ENCODE measurements at places on chromosomes 7 and 10. TPM values are rescaled to one million over a fixed set of nuclear protein-coding genes. Genes with fewer than 3 reads are reported as not detected.

The PRKG1 gene
- 76.2 TPM for total RNA-seq

The TNS3 gene
- total RNA-seq = 78.4 TPM

The ZRANB1 gene
- 13.8 TPM for total RNA-seq

The PITX3 gene
- total RNA-seq = not detected

The GIMAP8 gene
- total RNA-seq = 0.12 TPM

The ITPRID1 gene
- not detected for total RNA-seq

The NAT16 gene
- not detected for total RNA-seq

The ATOH7 gene
- total RNA-seq = not detected

The SPRN gene
- total RNA-seq = 0.12 TPM

The IMMP2L gene
- 14.6 TPM for total RNA-seq

The CPVL gene
- 1.9 TPM for total RNA-seq

The FBXO24 gene
- 0.30 TPM for total RNA-seq

The AQP1 gene
- 22.2 TPM for total RNA-seq

The MYO3A gene
- total RNA-seq = not detected

The AOC1 gene
- total RNA-seq = not detected

The POT1 gene
- total RNA-seq = 31.0 TPM

The FRAT2 gene
- total RNA-seq = 2.7 TPM

The SLC29A4 gene
- total RNA-seq = 4.3 TPM

The C10orf53 gene
- not detected for total RNA-seq

The AGR3 gene
- total RNA-seq = not detected

The FGF8 gene
- total RNA-seq = not detected

The ZNF503 gene
- 1.6 TPM for total RNA-seq

The TFR2 gene
- under 0.01 TPM for total RNA-seq

The SPOCK2 gene
- total RNA-seq = 0.12 TPM

The ELAPOR2 gene
- total RNA-seq = 117 TPM

The TMEM248 gene
- total RNA-seq = 125 TPM

The POLD2 gene
- total RNA-seq = 80.7 TPM

The ATXN7L1 gene
- 3.3 TPM for total RNA-seq

The PIK3CG gene
- total RNA-seq = not detected

The MYH16 gene
- 0.08 TPM for total RNA-seq

The TMEM178B gene
- total RNA-seq = 0.08 TPM

The BUB3 gene
- 125 TPM for total RNA-seq

The PTPRZ1 gene
- total RNA-seq = 0.12 TPM

The SNCG gene
- 48.3 TPM for total RNA-seq

The SLC25A13 gene
- 3.0 TPM for total RNA-seq

The KNDC1 gene
- 1.6 TPM for total RNA-seq

The CASTOR2 gene
- 15.9 TPM for total RNA-seq

The PRKCQ gene
- total RNA-seq = under 0.01 TPM

The GARIN1A gene
- 0.53 TPM for total RNA-seq

The KDM7A gene
- total RNA-seq = 3.1 TPM

The CDC14C gene
- not detected for total RNA-seq

The CNTNAP2 gene
- total RNA-seq = not detected

The HOGA1 gene
- 0.75 TPM for total RNA-seq

The NPY4R gene
- total RNA-seq = 0.15 TPM

The CDHR1 gene
- total RNA-seq = not detected

The TES gene
- total RNA-seq = 81.0 TPM

The VWDE gene
- not detected for total RNA-seq

The CACNB2 gene
- 2.7 TPM for total RNA-seq

The RBAK gene
- total RNA-seq = 2.9 TPM

Measured in smooth muscle cell of the coronary artery (primary cell).